HL-60 (cell line): ENCODE measurements at places on chromosomes 5 and 9.

DNA sequence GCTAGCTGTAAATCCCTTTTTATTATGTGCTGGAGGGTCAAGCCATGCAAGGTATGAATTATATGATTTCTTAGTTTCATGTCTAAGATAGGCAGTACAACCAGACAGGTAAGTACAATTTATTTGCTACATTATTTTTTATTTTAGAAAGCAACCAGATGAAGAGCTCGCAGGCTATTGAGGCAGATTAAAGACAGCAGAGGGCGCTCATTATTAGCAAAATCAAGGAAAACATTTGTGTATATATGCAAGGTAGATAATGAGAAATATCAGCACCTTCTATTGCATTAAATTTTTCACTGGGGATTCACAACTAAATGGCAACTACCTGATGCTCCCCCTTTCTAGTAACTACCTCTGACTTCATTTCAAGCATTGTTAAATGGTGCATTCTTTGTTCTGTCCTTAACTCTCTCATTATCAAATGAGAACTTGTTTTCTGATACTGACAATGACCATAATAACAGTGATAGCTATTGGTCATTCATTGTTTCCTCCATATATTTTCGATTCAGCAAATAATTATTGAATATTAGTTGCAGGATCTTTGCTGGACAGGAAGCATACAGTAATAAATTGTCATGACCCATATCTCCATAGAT, 8.6 kb downstream of the SCGB3A2 start:
- DNase-seq: no peak

GRCh38 chr9:128643519-128644300, 12.9 kb downstream of the DYNC2I2 start:
- DNase-seq: no peak

DNA sequence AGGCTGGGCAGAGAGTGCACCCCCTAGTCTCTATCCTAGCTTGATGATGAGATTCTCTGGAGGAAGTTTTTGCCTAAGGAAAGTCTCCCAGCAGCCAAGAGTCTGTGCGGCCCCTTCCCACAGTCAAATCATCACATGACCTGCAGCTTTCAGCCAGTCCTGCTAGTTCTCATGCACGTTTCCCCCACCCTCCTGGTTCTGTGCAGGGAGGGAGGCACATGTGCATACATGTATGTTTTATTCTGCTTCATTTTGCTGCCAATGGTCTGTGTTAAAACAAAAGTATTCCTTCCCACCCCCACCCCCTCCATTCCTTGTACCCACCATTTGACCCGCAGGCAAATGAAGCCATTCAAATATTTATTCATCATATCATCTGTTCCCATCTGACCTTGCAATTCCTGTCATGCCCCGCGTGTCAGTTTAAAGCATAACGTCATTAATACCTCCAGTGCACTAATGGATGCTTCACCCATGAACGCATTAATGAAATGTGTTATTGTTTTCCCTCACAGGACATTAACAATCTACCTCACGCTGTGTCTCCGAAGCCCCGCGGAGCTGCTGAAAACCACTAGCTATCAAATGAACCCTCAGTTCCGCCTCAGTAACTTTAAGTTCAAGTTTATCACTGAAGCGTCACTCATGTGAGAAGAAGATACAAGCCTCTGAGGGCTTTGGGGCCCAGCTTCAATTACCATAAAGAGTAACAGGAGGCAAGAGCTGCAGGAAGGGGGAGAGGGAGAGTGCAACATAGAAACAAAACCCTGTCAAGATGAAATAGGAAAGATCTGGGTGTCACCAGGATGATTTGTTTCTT, 139.6 kb downstream of the RASEF start:
- no peak for DNase-seq

DNA sequence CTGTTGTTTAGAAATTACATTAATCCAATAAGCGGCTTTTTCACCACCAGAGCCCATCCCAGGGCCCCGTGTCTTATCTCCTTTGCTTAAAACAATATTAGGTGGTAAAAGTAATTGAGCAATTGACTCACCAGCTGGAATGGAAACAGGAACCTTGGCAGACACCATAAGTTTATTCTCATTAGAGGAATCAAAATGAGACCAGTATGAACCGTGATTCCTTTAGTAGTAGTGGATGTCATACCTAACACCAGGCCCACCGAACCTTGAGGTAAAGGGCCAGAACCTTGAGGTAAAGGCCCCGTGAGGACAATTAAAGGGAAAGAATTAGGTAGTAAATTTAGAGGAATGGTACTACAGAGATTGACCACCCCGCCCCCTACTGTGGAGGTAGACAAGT, 16.5 kb downstream of the HSDL2 start:
- DNase-seq: peak; percentile 26

DNA sequence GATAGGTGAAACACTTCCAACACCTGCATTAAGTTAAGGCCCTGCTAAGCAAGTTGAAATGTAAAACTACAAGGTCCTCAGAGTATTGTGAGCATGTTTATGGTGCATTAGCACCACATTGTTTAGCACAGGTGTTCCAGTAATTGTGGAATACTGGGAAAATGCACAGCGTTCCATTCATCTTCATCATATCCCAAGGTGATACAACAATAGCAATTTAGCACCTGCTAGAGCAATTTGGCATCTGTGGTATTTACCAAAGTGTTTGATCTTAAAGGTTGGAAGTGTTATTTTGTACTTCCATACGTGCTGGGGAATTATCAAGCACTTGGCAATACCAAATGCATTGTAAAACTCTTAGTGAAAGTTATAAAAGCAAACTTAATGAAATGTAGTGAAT, 266.8 kb downstream of the CYLC2 start:
- no peak for DNase-seq

- no peak for DNase-seq
Measured at GRCh38 chr9:33049680-33050361, 24.7 kb downstream of the DNAJA1 start.

DNA sequence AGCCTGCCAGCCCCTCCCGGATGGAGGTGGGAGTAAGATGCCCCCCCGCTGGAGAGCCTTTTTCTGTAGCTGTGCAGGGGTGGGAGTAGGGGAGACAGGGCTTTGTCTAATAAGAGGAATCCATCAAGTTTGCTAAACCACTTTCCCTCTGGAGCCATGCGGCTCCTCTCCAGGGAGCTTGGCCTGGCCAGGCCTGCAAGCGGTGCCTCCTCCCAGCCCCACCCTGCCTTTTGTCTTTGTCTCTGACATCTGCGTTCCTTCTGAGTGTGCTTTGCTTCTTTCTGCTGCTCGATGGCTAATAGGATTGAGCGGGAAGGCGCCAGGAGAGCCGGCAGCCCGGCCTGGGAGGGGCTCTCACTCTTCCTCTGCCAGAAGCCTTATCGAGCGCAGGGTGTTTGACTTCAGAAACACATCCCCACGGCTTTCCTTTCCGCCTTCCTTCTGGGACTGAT, 26.7 kb upstream of the FCN1 start:
- DNase-seq: no peak

DNA sequence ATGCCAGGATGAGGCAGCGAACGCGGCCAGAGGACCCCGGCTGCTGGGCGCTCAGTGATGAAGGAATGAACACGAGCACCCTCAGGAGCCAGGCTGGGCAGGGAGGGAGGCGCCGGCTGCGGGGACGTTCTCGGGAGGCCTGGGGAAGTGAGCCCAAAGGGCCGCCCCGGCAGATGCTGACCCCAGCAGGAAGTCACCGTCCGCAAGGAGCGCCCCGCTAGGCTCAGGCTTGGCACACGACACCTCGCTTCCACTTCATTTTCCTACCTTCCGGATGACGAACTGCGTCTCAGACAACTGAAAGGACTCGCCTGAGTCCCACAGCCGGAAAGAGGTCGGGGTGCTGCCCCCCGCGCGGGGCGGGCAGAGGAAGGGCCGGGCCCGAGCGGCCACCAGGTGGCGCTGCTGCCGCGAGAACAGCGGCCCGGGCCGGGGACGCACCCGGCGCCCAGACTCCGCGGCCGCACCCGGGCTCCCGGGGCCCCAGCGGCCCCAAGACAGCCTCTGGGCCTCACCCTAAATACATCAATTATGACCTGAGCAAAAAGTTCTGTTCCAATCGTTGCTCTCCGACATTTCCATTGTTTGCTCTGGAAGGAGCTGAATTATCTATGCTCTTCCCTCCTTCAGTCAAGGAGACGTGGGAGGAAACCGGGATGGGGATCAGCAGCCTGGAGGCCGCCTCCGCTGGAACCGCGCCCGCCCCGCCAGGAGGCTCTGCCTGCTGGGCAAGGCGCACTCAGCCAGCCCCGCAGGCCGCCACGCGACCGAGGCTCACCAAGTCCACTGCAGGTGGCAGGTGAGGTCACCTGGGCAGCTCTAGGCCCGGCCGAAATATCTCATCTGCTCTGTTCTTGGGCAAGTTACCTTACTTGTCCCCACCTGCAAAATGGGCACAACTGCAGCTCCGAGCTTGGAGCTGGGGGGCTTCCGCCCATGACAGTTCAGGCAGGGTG, 107.0 kb downstream of the ZNF354C start:
- DNase-seq: no peak

DNA sequence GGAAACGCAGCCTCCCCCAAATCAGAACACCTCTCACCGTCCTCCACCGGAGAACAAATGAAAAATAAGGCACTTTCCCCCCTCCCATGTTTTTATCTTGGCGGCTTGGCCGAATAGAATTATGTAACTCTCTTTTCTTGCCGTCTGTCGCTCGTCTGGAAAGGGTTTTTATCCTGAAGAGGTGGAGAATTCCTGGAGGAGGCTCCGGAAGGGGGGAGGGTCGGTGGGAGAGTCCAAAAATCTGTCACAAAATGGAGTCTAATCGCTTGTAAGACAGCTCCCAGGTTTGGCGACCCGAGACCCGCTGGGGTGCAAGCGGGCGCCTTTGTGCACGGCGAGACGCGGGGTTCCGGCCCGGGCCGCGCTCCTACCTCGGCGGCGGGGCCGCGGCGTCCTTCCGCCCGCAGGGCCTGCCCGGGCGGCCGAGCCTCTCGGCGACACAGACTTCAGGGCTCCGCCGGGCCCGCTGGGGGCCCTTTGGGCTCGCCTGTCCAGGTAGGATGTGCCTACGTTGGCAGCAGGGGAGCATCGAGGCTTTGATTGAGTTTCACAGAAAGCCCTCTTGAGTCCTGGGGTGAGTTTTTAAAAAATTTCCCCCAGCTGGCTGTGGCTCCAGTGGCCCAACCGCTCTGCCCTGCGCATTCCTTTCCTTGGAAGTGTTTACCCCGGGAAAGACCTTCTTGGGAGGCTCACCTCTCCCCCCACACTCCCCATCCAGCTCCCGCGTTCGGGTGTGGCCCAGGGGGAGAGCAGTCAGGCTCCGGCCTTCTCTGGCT, 5.0 kb downstream of the LMX1B start:
- no peak for DNase-seq

DNA sequence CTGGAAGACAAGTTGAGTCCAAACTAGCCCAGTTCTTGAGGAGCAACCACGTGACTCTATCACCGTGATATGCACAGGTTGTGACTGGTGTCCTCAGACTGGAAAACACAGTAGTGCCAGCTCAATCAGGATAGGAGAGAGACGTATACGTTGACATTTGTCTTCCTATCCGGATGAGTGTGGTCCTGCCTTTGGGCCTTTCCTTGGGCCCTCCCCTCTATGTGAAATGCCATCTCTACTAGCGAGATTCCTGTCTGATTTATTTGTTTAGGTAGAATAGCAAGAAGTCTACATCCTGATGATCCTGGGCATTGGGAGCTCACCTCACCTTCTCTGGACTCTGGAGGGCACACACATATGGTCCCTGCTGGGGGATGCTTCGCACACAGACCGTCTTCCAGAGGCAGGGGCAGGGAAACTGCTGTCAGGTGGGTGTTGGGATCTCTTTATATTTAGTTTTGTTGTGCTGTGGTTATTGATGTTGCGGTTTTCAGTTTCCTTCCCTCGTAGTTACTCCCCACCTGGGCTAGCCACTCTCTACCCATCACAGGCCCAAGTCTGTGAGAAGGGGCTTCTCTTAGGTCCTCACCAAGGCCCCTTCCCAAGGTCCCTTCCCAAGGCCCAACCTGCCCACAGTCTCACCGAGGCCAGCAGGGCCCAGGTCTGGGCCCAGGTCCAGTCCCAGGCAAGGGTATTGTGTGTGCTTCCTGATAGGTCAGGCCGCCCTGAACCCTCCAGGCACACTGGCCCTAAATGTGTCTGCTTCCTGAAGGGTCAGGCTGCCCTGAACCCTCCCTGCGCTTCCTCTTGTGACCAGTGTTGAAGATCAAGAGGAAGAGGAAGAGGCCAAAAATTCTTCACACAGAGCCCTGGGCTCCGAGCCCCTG, 19.0 kb upstream of the SPINK4 start:
- DNase-seq: peak; percentile 49

DNA sequence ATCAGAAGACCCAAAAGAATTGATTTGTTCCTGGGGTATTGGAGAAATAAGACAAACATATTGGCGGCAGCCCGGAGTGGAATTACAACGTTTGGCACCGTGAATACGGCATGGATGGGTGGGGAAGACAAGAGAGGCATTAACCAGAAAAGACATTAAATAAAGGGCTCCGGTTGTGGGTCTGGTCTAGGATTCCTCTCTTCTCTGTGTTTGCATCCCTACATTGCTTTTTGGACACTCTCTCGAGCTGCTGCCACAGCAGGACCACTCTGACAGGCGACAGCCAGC, 138.7 kb upstream of the PALM2AKAP2 start:
- no peak for DNase-seq

- no peak for DNase-seq
Measured at GRCh38 chr5:79973511-79973910, 17.6 kb downstream of the MTX3 start.

- no peak for DNase-seq
Measured at GRCh38 chr9:2012347-2012746, 2.8 kb upstream of the SMARCA2 start.

- DNase-seq: no peak
Measured at GRCh38 chr5:67267512-67268216, 71.1 kb upstream of the CD180 start.

DNA sequence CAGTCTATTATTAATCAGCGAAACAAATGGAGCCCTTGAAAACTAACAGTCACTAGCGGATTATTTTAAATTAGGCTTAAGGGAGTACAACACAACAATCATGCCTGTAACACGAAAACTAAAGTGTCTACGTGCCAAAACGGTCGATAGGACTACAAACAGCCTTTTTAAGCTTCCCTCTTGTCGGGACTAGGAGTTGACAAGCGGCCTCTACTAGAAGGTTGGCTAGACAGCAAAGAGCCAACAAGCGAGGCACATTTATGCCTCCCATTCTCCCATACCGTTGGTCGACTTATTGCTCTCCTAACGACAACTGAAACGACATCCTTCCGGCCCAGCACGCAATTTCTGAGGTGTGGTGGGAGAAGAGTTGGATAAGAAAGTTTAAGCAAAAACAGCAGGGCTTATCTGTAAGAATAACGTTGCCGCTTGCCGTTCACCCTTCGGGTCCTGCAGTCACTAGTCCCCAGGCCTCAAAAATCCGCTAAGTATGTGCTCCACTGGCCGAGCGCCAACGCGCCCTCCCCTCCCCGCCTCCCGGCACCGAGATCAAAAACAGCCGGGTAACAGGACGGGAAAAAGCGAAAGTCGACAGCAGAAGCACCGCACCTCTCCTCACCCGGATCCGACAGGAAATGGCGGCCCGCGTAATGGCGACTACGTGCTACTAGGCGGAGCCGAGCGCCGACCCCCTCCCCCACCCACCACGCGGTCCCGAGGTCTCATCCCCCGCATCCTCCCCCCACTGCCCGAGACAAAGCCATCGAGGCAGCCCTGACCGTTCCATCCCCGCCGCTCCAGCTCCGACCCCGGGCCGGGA, 813 bp downstream of the HNRNPK start:
- no peak for DNase-seq

GRCh38 chr5:72523960-72524582, 16.9 kb upstream of the ZNF366 start:
- no peak for DNase-seq
